ENCODE measurements at places on chromosomes 13 and 19. TPM values are rescaled to one million over a fixed set of nuclear protein-coding genes. Genes with fewer than 3 reads are reported as not detected.

GARIN5B gene
- not detected for total RNA-seq

PEG3 gene
- 8.3 TPM for total RNA-seq

DNA sequence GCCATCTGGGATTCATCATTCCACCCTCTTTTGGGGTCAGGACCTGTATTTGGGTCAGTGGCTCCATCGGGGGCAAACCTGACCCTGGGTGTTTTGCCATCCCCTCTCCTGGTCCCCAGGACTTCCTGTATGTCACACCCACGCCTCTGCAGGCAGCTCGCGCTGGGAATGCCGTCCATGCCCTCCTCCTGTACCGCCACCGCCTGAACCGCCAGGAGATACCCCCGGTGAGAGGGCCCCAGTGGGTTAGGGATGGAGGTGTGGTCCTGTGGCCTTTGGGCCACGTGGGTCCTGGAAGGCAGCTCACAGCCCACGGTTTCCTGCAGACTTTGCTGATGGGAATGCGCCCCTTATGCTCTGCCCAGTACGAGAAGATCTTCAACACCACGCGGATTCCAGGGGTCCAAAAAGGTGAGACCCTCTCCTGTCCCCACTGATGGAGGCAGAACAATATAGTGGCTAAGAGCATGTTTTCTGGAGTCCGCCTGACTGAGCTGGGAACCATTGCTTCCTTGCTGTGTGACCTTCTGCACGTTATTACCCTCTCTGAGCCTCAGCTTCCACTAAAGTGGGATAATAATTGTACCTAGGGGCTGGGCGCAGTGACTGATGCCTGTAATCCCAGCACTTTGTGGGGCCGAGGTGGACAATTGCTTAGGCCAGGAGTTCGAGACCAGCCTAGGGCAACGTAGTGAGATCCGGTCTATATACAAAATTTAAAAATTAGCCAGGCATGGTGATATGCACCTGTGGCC is 14.1 kb downstream of the CPT1C start:
- no peak for DNase-seq
- H3K36me3 ChIP-seq, result no peaks in the 10 kb centered on the region
- no peaks in the 10 kb centered on the region for H3K4me1 ChIP-seq
- H3K27me3 ChIP-seq, result no peaks in the 10 kb centered on the region
- H3K27ac ChIP-seq, result no peak overlapping the region
- H3K4me3 ChIP-seq, result no peak overlapping the region

GRCh38 chr13:96229356-96229755 is 139.4 kb downstream of the HS6ST3 start:
- no peak overlapping the region for H3K4me3 ChIP-seq
- DNase-seq, result no peak
- H3K27ac ChIP-seq, result no peak overlapping the region

PLVAP gene
- 83.7 TPM for total RNA-seq

- no peak overlapping the region for H3K27ac ChIP-seq
- H3K36me3 ChIP-seq, result peaks cover 4% of the 10 kb centered on the region
- no peaks in the 10 kb centered on the region for H3K4me1 ChIP-seq
- H3K4me3 ChIP-seq, result no peak overlapping the region
These were observed 78.2 kb downstream of the URI1 start for GRCh38 chr19:30020189-30020588.

MRPL4 gene
- total RNA-seq, result 86.3 TPM

DNA sequence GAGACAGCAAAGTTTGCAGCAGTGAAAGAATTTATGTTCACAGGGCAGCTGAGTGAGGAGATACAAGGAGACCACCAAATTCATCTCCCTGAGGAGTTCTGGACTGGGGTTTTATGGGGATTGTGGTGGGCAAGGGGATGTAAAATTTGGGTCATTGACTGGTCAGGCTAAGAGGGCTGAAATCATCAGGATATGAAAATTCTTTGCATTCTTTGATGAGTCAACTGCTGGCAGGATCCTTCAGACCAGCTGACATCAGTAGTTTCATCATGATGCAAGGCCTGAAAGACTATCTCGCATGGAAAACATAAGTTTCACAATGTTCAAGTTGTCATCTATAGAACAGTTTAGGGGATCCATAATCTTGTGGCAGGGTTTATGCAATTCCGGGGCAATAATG is 869.5 kb upstream of the PCDH9 start:
- DNase-seq, result no peak
- no peaks in the 10 kb centered on the region for H3K36me3 ChIP-seq
- no peaks in the 10 kb centered on the region for H3K4me1 ChIP-seq
- no peaks in the 10 kb centered on the region for H3K27me3 ChIP-seq

ZNF414 gene
- total RNA-seq, result 13.5 TPM

- H3K27me3 ChIP-seq, result no peaks in the 10 kb centered on the region
- no peaks in the 10 kb centered on the region for H3K36me3 ChIP-seq
- no peaks in the 10 kb centered on the region for H3K4me1 ChIP-seq
- H3K27ac ChIP-seq, result no peak overlapping the region
- H3K4me3 ChIP-seq, result no peak overlapping the region
These were observed 133.4 kb upstream of the NBEA start for GRCh38 chr13:34808649-34809048.
